Activated T-cell treated with anti-CD3 and anti-CD28 coated beads, Interleukin-2, amount 50 U/mL, for 72 hours (primary cell): ENCODE measurements at places on chromosomes 12 and 14.

GRCh38 chr12:48197549-48197970, 5.5 kb downstream of the OR10AD1 start:
- DNase-seq = no peak

GRCh38 chr12:49086116-49086515, 8.5 kb downstream of the DHH start:
- no peak for DNase-seq

GRCh38 chr14:42224053-42224888, 617.6 kb downstream of the LRFN5 start:
- peak; percentile 18 for DNase-seq

- DNase-seq = no peak
Observed at GRCh38 chr12:104058802-104059201, 5.5 kb upstream of the HCFC2 start.

GRCh38 chr14:89833120-89833532, 121.4 kb downstream of the EFCAB11 start:
- DNase-seq = no peak

- no peak for DNase-seq
Observed at GRCh38 chr12:91964501-91964900, 181.1 kb downstream of the BTG1 start.

- no peak for DNase-seq
Observed at GRCh38 chr12:88854260-88854659, 274.0 kb upstream of the KITLG start.
